Right hindlimb (tissue), 1 donor: ENCODE measurements at places on chromosomes 3 and 15.
A peak's percentile ranks its signal among the peaks of the same experiment; 100 is the strongest.

- DNase-seq, result no peak
These were observed 65.5 kb downstream of the MEF2A start for GRCh38 chr15:99631255-99631654.

DNA sequence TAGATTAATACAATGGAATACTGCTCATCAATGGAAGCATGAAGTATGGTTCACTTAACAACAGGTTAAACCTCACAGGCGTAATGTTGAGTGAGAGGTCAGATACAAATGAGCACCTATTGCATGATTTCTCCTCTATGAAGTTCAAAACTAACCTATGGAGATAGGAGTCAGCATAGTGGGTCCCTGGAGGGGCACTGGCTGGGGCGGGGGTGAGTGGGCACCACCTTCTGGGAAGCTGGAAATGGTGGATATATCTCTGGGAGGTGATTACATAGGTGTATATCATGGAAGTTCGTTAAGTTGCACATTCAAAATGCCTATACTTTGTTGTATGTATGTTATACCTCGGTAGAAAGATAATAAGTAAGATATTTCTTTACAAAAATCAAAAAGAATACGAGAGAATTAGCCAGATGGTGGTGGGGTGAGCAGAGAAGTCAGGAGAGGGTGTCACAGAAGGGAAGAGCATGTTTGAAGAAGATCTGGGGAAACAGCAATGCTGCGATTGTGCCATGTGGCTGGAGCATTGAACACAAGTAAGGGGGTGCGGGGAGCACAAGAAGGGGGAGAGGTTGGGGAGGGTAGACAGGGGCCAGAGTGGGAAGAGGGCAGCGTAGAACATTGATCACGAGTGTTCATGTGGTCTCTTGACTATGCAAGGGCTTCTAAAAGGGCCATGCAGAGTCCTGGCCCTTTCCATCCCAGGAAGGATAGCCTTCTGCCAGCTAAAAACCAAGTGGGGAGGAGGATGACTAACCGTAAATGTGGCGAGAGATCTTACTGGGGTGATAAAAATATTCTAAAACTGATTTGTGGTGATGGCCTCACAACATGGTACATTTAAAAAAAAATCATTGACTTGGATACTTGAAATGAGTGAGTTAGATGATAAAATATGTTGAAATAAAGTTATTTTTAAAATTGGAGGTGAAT, 30.2 kb downstream of the ITGA11 start:
- DNase-seq, result peak; percentile 7

DNA sequence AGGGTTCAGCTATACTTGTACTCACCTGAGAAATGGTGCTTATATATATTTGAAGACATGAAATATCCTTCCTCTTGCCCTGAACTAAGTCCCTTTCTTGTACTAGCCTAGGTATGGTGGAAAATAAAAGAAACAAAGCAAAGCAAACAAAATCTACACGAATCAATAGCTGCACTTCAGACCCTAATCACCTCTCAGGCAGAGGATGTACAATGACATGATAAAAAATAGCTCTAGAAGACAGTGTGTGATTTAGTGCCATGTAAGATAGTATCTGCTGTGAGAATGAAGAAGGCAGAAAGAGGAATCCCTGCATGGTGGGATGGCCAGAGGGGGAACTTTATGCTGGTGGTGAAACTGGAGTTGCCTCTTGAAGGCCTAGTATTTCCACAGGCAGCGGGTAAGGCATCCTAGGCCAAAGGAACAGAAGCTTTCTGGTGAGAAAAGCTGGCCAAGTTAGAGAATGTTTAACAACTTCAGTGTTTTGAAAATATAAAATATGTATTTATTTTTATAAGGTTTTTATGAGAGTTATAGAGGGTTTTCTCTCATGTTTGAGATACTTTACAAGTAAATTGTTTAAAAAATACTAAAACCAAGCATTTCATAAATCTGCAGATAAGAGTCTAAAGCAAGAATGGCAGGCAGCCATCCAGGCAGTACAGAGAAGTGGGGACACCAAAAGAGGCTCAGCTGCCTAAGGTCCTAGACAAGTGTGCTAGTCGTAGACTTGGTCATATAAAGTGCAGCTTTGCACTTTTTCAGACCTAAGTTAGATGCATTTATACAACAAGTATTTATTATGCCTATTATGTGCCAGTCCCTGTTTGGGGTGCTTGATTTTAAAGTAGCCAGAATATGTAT, 14.9 kb downstream of the LEKR1 start:
- DNase-seq, result no peak

GRCh38 chr3:126100634-126101301, 16.8 kb upstream of the SLC41A3 start:
- no peak for DNase-seq

DNA sequence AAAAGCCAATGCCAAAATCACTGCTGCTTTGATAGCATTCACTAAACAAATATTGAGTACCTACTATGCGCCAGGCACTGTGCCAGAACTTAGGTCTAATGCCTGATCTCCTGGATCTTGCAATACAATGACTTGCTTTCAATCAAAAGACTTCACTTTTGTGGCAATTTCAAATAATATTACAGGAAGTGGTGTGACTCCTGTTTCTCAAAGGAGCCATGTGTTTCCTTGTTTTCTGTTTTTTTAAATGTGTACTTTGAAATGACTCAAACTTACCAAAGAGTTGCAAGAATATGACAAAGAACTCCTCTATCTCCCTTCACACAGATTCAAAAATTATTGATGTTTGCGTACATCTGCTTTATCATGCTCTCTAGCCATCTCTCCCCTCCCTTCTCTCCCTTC, 18.3 kb downstream of the OSBPL10 start:
- no peak for DNase-seq

DNA sequence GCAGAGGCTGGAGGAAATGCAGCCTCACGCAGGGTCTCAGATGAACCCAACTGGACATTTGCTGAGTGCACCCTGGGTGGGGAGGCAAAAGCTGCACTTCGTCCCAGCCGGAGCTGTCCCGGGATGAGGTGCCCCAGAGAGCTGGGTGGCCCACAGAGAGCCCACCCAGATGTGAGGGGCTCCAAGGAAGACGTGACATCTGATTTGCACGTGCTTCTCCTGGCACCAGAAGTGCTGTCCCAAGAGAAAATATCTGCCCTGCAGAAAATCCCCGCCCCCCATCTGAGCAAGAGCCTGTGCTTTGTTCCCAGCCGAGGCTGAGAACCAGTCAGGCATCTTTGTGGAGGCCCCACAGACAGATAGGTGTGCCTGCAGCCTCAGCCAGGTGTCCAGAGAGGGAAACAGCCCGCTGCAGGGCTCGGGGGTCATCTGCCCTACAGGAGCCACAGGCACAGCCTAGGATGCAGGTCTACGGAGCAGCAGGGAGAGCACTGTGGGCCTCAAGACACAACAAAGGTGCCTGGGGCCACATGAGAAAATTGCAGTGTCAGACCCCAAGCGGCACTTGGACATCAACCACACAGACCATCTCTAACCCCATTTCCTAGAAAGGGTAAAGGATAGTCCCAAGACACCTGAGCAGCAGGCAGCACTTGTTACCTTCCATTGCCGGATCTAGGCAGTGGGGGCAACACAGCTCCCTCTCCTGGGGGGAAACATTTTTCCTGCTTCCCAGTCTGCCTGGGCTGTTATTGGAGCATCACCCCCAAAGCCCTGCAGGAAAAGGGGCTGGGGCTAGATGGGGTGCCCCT, 5.8 kb downstream of the TMIE start:
- peak; percentile 19 for DNase-seq
